ENCODE measurements at places on chromosomes 6 and 20.

DNA sequence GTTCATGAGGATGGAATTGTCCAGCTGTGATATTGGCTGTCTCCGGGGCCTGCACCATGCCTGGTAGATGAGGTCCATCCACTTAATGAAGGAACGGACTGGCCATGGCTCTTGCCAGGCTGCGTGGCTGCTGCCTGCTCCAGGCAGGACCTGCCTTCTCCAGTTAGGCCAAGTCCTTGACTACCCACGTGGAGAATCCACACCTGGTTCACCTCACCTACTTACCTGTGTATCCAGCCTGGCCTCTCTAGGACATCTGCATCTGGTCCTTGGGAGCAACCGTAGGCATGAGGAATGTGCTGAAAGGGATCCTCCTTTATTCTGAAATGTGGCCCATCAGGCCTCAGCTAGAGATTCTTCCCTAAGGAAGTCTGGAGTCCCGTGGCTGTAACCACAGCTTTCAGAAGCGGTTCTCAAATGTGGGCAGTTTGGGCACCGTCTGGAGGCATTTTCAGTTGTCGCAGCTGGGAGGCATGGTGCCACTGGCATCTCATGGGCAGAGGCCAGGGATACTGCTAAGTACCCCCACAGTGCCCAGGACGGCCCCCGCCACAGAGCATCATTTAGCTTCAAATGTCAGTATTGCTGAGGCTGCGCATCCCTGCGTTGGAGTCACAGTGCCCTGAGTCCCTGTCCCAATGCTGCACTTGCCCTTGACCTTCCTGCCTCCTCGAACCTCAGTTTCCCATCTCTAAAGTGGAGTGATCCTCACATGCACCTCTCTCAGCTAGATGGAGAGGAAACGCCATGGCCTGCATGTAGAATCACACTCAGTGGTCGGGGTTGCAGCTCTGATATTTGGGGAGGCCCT lies 67.5 kb downstream of the PHACTR3 start:
- DNase-seq = no peak

DNA sequence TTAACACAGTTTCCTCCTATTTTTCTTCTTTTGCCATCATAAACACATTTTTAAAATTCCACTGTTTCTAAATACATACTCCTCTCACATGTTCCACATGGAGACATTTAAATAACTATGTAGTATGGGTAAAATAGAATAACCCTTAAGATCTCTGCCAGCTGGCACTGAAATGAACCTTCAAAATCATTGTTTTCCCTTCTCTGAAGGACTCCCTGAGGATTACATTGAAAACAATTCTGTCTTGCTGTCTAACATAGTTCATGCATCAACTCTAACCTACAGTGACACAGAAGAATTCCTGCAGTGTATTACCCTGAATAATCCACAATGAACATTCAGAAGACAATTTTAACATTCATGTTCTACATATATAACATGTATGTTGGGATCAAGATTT lies 1361.8 kb upstream of the CITED2 start:
- DNase-seq = no peak

GRCh38 chr6:148762231-148762630 lies 15.4 kb downstream of the UST start:
- no peak for DNase-seq

DNA sequence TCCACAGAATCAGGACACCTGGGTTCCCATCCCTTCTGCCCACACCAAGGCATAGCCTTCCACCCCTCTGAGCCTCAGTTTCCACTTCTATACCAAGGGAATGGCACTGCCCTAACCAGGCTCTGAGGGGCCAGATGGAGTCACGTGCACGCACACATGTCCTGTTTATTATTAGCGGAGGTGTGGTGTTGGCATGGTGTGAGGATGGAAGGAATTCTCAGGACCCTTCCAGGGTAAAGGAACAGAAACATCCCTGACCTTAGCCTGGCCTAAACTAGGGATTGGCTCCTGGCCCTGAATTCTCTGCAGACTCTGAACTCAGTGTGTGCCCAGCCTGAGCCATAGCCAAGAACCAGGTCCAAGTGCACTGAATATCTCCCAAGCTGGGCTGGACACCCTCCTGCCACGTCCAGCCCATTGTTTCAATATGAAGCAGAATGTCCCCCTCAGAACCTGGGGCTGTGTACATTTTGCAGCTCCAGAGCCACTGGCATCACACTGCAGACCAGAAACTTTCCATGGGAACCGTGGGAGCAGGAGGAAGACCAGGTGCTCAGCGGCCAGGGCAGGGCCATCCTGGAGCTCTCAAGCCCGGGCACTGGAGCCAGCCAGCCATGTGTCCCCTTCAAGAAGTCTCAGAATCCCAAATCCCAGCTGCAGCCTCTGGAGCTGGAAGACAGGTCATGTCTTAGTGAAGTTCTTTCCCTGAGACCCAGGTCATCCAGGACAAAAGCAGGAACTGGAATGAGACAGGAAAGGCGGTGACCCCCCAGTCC lies 208.4 kb downstream of the ANKRD60 start:
- DNase-seq = no peak

DNA sequence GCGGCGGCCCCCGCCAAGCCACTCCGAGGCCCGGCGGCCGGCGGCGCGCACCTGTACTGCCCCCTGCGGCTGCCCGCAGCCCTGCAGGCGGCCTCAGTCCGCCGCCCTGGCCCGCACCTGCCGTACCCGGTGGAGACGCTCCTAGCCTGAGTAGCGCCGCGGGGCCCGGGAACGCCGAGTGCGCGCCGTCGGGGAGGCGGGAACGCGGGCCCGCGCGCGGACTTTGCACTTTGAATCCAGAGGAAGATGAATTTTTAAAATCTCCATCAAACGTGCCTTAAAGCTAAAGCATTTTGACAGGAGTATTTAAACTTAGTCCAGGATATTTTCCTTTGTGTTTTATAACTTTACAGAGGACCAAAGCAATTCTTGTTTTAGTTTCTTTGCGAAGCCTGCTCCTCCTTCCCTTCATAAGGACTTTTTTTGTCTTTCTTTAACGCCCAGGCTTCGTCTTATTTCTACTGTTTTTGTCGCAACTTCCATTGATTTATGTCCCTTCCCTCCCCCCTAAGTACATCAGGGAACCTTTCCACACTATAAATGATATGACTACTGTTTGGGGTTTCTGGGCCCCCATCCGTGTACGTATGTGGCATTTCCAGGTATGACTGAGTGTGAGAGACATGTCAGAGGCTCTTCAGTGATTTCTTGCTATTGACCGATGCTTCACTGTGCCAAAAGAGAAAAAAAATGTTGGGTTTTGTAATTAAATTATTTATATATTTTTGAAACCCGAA lies 2.0 kb downstream of the FOXQ1 start:
- no peak for DNase-seq

- DNase-seq = no peak
Measured at GRCh38 chr6:36054956-36055355, 27.3 kb downstream of the MAPK14 start.

GRCh38 chr20:20318365-20319161 lies 49.3 kb upstream of the INSM1 start:
- DNase-seq = no peak

- no peak for DNase-seq
Measured at GRCh38 chr20:25224941-25225340, 22.9 kb upstream of the PYGB start.

GRCh38 chr6:161830866-161831616 lies 557.2 kb upstream of the AGPAT4 start:
- no peak for DNase-seq

DNA sequence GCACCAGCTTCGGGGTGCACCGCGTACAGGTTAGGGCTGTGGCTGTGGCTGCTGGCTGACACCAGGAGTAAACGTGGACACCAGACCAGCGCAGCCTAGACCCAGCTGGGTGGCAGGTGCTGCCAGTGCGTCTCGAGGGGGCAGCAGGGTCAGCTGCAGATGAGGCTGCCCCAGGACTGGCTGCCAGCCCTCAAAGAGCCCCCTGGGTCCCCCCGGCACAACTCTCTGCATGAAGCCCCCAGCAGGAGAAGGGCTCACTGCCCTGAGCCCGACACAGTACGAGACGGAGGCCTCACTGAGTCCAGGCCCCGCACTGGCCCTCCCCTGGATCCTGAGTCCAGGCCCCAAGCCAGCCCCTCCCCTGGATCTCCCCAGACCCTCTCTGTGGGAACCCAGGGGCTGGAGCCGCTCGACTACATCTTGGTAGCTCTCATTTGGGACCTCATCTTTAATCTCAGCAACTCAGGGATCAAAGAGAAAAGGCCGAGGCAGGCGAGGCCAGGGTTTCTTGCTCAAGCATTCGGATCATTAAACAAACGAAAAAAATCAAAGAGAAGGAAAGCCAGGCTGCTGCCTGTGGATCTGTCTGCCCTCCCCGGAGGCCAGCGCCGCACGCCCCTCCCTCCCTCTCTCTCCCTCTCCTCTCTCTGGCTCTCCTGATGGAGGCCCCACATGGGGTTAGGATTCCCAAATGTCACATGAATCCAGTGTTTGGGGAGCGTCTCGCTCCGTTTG lies 7.0 kb upstream of the NKAIN4 start:
- DNase-seq = no peak

DNA sequence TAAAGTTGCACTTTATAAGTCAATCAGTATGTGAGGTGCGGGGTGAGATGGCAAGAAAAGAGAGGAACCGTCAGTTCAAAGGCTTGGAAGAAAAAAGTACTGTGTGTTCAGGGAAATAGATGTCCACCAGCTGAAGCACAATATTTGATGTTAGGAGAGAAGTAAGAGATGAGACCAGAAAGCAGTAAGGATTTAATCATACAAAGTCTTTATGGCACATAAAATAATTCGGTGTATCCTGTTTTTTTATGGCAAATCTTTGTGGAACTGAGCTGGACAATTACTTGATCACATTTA lies 197.2 kb downstream of the FAXC start:
- no peak for DNase-seq

GRCh38 chr20:35238735-35239134 lies 12.2 kb downstream of the MMP24 start:
- no peak for DNase-seq

GRCh38 chr20:4166726-4167035 lies 151.3 kb upstream of the RNF24 start:
- no peak for DNase-seq

DNA sequence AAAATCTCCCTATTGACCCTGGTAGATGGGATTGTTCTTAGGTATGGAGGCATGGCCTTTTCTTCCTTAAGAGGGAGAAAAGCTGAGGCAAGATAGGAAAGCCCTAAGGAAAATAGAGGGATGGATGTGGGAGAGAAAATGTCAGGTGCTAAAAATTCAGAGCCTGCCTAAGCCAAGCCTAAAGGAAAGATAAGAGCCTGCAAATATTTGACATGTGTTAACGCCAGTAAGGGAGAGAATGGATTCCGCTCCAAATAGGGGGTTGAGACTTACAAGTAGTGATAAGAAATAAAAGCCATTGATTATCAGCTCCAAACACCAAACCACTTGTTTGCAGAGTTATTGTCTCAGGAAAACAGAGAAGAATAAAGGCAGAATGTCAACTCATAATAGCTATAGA lies 533.6 kb downstream of the PTPRT start:
- DNase-seq = no peak

- no peak for DNase-seq
Measured at GRCh38 chr6:49909563-49909962, 43.2 kb upstream of the CRISP1 start.

DNA sequence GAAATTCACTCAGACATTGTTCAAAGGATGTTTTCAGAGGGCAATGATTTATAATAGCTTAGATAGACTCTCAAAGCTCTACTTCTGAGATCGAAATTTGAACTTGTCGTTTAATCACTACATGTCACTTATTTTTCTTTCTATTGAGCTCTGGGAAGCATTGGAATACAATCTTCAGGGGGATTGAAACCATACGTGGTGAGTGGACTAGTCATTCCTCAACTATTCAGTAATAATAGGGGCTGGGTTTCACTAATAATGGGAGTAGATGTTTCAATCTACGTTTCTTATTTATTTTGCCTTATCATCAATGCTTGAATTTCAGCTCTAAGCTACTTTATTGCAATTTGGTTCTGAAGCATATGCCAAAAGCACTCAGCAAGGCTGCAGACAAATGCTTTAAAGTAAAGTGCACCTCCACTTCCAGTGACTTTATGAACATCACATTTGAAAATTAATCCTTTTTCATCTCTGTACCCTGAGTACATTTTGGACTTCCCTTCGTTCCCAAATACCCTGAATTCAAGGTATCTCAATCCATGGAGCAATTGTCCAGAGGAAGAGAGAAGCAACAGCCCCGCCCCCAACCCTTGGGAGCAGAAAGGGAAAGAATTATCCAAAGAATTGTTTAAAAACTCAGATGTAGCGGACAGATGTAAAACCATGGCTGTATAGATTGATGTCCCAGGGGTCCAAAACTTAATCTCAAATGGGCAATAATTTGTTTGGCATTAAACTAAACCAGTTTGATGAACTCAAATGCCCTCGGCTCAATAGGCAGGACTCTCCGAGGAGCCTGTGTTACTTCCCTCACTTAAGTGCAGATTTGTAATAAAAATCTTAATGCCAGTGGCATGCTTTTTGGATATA lies 68.1 kb downstream of the HFE start:
- DNase-seq = peak; percentile 61

DNA sequence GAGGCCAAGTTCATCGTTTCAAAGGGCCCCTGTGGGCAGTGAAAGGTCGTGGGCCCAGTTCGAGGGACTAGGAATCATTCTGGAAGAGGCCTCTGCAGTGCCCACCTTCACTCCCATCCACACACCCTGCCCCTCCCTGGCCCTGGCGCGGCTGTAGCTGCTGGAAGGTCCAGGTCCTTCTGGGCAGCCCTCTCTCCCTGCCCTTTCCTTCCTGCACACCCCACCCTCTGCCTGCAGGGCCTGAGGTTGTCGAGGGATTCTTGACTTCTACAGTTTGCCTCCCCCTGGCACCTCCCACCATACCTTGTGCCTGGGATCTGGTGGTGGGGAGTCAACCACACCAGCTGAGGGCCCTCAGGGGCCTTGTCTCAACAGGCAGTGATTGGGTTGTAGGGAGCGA lies 4.5 kb upstream of the MYT1 start:
- DNase-seq = no peak

DNA sequence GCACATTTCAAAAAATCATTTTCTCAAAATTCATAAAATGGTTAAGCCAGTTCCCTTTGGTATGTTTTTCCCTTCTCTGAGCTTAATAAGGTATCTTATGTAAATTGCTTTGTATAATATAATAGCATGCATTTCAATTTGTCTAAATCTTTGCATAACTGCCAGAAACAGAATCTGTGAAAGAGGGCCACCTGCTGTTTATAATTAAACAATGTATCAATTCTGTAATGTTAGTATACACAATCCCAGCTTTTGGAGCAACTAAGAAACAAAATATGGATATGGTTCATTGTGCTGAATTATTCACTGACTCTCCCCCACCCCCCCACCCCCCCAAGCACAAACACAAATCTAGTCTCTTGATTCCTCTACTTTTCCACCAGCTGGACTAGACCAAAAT lies 54.8 kb downstream of the GPX5 start:
- no peak for DNase-seq

Measured in OCI-LY7 (cell line).